Naive thymus-derived CD4-positive, alpha-beta T cell (primary cell): ENCODE measurements at places on chromosomes 3 and 15. TPM values are rescaled to one million over a fixed set of nuclear protein-coding genes. Genes with fewer than 3 reads are reported as not detected.

GRCh38 chr15:62118520-62119226 is 46.4 kb downstream of the C2CD4B start:
- no peaks in the 10 kb centered on the region for H3K27me3 ChIP-seq
- H3K4me1 ChIP-seq: peaks cover 10% of the 10 kb centered on the region
- no peak for DNase-seq
- no peak overlapping the region for H3K27ac ChIP-seq
- H3K36me3 ChIP-seq: no peaks in the 10 kb centered on the region

DNA sequence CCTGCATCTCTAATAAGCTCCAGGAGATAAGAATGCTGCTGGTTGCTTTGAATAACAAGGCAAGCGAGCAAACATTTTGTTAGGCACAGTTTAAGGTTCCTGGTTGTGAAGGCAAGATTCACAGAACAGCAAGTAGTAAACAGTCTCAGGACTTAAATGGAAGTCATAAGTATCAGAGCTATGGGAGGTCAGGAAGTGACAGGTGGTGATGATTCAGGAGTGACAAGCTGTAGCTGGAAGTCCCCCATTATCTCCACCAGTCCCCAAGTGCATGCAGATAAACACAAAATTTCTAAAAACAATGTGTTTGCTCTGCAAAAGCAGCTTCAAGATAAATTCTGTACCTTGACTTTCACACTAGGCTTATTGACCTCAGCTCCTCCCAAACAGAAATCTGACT is 3.3 kb downstream of the FETUB start:
- H3K4me1 ChIP-seq: no peaks in the 10 kb centered on the region
- H3K27me3 ChIP-seq: no peaks in the 10 kb centered on the region
- no peak for DNase-seq
- no peak overlapping the region for H3K27ac ChIP-seq
- H3K4me3 ChIP-seq: no peak overlapping the region

LMAN1L gene
- total RNA-seq: 1.1 TPM

GRCh38 chr15:50064673-50065072 is 54.4 kb downstream of the ATP8B4 start:
- H3K36me3 ChIP-seq: no peaks in the 10 kb centered on the region
- no peak overlapping the region for H3K27ac ChIP-seq
- H3K4me1 ChIP-seq: no peaks in the 10 kb centered on the region
- no peak for DNase-seq

GPR149 gene
- total RNA-seq: not detected

DNA sequence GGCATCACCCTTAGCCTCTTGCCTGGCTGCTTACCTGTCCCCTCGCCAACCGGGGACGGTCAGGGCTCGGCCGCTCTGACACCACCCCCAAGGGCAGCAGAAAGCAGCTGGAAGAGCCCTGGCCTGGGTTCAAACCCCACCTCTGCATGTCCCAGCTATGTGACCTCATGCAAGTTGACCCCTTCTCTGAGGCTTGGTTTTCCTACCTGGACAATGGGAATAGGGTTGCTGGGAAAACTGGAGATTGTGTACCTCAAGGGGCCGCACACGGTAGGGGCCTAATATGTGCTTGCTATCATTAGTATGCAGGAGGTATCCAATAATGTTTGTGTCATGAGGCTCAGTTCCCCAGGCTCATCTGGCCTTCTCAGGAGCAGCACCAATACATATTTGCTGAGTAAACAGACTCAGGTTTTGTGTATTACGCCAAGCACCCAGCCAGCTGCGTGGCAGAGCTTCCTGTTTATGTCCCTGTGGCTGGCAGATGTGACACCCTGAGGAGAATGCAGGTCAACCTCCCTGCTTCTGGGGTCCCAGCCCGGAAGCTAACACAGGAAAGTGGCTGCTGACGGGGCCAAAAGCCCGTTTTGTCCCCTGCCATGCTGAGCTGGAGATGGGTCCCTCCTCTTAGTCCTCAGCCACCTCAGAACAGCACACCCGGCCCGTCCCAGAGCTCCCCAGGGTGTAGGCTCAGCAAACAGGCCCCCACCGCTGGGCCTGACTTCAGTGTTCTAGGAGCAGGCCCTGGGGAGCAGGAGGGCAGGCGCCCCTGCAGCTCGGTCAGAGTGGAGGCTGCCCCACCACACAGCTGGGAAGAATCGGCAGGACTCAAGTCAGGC is 29.7 kb downstream of the PLXND1 start:
- DNase-seq: peak; percentile 49
- no peaks in the 10 kb centered on the region for H3K36me3 ChIP-seq
- peak overlapping the region; percentile 15 for H3K4me3 ChIP-seq

MAN2A2 gene
- 132 TPM for total RNA-seq

- H3K27ac ChIP-seq: no peak overlapping the region
- no peak for DNase-seq
- H3K36me3 ChIP-seq: no peaks in the 10 kb centered on the region
Measured at GRCh38 chr15:33150971-33151370, 43.5 kb downstream of the FMN1 start.

DNA sequence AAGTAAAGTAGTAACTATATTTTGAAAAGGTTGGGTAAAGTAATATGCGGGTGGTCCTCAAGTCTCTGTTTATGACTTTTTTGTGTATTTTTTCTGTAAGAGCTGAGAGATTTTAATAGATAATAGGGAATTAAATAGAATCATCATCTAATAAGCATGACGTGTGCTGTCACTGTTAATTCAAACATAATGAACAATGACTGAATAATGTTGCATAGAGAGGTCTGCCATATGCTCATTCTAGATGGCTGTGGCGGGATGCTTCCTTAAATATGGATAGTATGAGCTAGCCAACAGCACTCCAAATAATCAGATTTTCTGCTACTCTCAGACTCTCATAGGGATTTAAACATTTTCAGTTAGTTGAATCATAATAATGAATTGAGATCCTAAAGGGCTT is 302.8 kb upstream of the RBMS3 start:
- H3K36me3 ChIP-seq: no peaks in the 10 kb centered on the region
- H3K27me3 ChIP-seq: no peaks in the 10 kb centered on the region
- no peak overlapping the region for H3K27ac ChIP-seq
- no peaks in the 10 kb centered on the region for H3K4me1 ChIP-seq
- DNase-seq: no peak
- H3K4me3 ChIP-seq: no peak overlapping the region

EEF1AKMT4 gene
- 2.2 TPM for total RNA-seq

DNA sequence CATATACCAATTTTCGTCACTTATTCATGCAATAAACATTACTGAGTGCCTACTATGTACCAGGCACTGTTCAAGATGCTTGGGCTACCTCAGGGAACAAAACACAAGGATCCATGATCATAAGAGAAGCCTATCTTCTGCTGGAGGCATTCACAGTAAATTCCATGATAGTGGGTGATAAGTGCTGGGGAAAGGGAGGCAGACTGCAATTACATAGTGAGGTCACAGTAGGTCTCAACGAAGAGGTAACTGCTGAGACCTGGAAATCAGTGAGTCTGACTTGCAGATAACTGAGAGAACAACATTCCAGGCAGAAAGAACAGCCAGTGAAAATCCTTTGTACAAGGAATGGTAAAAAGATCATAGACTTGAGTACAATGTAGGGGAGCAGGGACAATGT is 33.6 kb downstream of the RAF1 start:
- no peaks in the 10 kb centered on the region for H3K36me3 ChIP-seq
- H3K4me1 ChIP-seq: peaks cover 4% of the 10 kb centered on the region
- no peak overlapping the region for H3K4me3 ChIP-seq

GRCh38 chr15:43799209-43799944 is 643 bp downstream of the SERINC4 start:
- no peaks in the 10 kb centered on the region for H3K27me3 ChIP-seq
- H3K4me1 ChIP-seq: peaks cover 25% of the 10 kb centered on the region
- H3K36me3 ChIP-seq: peaks cover 9% of the 10 kb centered on the region
- DNase-seq: no peak
- peak overlapping the region; percentile 85 for H3K27ac ChIP-seq
- no peak overlapping the region for H3K4me3 ChIP-seq

CPNE9 gene
- 0.16 TPM for total RNA-seq

DNA sequence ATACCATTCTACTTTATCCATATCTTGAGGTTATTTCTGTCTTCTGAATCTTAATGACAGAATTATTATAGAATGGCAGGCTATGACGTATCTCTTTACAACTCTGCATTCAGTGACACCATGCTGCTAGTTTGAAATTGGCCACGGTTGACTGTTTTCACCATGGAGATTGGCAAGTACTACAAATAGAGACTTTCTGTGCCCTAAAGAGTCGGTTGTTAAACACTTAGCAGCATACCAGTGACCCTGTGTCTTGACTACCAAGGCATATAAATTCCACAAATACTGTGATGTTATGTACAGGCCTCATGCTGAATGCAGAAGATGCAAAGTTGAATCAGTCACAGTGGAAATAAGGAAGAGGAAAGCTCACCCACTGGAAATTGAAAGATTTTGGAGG is 67.0 kb upstream of the CADPS start:
- no peak overlapping the region for H3K4me3 ChIP-seq
- no peak for DNase-seq
- H3K4me1 ChIP-seq: no peaks in the 10 kb centered on the region

DNA sequence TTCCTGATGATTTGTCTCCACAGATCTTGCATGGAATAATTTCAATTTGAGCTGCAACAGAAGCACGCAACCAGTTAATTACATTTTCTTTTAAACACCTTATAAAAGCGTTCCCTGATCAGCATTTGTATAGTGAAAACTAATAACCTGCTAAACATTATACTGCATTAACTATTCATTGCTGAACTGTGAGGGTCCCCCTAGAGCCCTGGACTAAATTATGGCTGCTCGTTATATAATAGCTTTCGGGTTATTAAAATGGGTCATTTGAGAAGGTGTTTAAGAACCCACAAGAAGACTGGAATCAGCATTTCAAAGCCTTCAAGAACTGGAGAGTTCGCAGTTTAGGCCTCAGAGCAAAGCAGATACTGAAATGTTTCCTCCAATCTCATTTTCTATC is 52.9 kb upstream of the ICE2 start:
- H3K4me3 ChIP-seq: no peak overlapping the region
- peaks cover 22% of the 10 kb centered on the region for H3K4me1 ChIP-seq
- no peak for DNase-seq
- no peaks in the 10 kb centered on the region for H3K27me3 ChIP-seq
- no peak overlapping the region for H3K27ac ChIP-seq

- no peak for DNase-seq
- H3K27me3 ChIP-seq: no peaks in the 10 kb centered on the region
- H3K4me1 ChIP-seq: no peaks in the 10 kb centered on the region
- no peak overlapping the region for H3K27ac ChIP-seq
- H3K4me3 ChIP-seq: no peak overlapping the region
- H3K36me3 ChIP-seq: no peaks in the 10 kb centered on the region
Measured at GRCh38 chr15:49832511-49832910, 211.7 kb downstream of the DTWD1 start.

GRCh38 chr3:127717357-127718244 is 44.8 kb downstream of the ABTB1 start:
- H3K36me3 ChIP-seq: no peaks in the 10 kb centered on the region
- no peaks in the 10 kb centered on the region for H3K27me3 ChIP-seq
- no peak overlapping the region for H3K27ac ChIP-seq
- H3K4me1 ChIP-seq: no peaks in the 10 kb centered on the region

DNA sequence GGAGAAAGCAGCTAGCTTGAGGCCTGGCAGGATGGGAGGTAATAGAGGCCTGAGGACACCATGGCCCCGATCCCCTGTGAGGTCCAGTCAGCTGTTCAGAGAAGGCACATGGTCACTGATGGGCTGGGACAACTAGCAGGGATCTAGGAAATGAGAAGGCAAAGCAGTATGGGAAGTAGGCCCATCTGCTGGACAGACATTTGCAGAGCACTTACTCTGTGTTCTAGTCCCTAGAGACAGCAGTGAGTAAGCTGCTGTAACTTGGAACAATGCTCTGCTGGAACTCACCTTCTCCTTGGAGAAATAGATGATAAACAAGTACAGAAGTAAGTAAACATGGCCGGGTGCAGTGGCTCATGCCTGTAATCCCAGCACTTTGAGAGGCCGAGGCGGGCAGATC is 7.1 kb downstream of the ECE2 start:
- no peak overlapping the region for H3K27ac ChIP-seq
- no peak for DNase-seq
- H3K4me3 ChIP-seq: no peak overlapping the region

DNA sequence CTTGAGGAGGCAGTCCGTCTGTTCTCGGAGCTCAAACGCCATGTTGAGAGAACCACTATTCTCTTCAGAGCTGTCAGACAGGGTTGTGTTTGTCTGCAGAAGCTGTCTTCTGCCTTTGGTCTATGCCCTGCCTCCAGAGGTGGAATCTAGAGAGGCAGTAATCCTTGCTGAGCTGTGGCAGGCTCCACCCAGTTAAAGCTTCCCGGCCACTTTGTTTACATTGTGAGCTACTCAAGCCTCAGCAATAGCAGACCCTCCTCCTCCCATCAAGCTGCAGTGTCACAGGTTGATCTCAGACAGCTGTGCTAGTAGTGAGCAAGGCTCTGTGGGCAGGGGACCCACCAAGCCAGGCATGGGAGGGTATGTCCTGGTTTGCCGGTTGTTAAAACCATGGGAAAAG is 8.9 kb downstream of the OR5AC2 start:
- no peaks in the 10 kb centered on the region for H3K4me1 ChIP-seq
- DNase-seq: no peak
- no peaks in the 10 kb centered on the region for H3K36me3 ChIP-seq

SPSB4 gene
- not detected for total RNA-seq

- no peak for DNase-seq
- H3K27ac ChIP-seq: no peak overlapping the region
- no peaks in the 10 kb centered on the region for H3K27me3 ChIP-seq
- no peaks in the 10 kb centered on the region for H3K4me1 ChIP-seq
- H3K36me3 ChIP-seq: no peaks in the 10 kb centered on the region
Measured at GRCh38 chr3:31159331-31160039, 265.0 kb upstream of the GADL1 start.

PIGBOS1 gene
- total RNA-seq: 19.2 TPM

GRCh38 chr3:12947504-12948369 is 106.4 kb upstream of the RPL32 start:
- H3K27ac ChIP-seq: no peak overlapping the region
- no peak overlapping the region for H3K4me3 ChIP-seq
- no peak for DNase-seq
- no peaks in the 10 kb centered on the region for H3K36me3 ChIP-seq
- no peaks in the 10 kb centered on the region for H3K27me3 ChIP-seq

DNA sequence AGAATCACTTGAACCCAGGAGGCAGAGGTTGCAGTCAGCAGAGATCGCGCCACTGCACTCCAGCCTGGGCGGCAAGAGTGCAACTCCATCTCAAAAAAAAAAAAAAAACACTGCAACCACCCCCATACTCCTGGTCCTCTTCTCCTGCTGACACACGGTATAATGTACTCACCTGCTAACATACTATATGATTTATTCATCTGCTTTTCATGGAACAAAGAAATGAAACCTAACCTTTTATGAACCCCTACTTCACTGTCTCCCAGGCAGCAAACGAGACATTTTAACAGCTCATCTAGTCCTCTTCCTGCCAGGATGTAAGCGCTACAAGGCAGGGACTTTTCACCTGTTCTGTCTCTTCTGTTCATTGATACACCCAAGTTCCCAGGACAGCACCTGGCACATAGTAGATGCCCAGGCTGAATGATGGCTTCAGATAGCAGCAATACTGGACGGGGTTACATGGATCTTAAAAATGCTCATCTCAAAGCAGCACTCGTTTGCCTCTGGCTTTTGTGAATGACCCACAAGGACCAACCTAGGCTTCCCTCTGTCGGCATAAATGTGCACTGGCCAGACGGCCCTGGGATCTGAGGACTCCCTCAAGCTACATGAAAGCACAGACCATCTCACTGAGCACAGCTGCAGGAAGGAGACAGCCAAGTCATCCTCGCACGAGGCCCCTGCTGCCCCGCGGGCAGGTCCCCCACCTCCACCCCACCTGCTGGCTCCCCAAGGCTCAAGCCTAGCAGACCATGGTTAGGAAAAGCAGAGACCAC is 20.3 kb downstream of the XXYLT1 start:
- DNase-seq: no peak
- no peaks in the 10 kb centered on the region for H3K27me3 ChIP-seq
- H3K4me1 ChIP-seq: peaks cover 5% of the 10 kb centered on the region
- no peaks in the 10 kb centered on the region for H3K36me3 ChIP-seq
- no peak overlapping the region for H3K4me3 ChIP-seq
- no peak overlapping the region for H3K27ac ChIP-seq
